ENCODE measurements at places on chromosomes 6 and 20.

- no peak for DNase-seq
Measured at GRCh38 chr20:10731190-10731965, 57.6 kb upstream of the JAG1 start.

DNA sequence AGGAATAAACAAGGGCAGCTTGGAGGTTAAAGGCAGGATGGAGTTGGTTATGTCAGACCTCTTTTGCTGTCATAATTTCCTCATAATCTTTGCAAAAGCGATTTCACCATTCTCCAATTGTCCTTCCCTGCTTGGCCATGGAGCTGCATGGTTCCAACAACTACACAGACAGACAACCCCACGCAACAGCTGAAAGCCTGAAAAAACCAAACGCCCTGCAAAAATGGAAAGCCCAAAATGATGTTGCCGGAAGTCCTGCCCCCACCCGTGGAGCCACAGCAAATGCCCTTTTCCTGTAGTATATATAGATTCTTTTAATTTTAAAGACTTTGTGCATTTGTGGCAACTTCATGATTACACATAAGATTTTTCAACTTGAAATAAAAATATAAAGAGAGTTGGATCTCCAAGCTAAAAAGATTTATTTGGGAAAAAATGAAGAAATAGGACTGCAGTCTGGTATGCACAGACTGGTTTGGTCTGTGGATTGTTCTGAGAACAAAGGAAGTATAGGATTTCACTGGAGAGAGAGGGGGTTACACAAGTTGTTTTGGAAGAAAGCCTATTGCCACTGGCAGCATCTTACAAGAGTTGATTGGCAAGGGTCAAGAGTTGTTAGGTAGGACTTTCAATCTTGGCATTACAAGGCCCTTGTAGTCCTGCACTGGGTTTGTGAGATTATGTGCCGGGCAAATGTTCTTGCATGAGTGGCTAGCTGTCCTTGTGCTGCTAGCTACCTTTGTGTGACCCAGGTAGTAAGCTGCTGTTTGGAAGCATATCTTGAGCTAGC, 190.0 kb downstream of the C6orf118 start:
- DNase-seq: no peak

- no peak for DNase-seq
Measured at GRCh38 chr6:35492258-35492973, 4.5 kb downstream of the TEAD3 start.

DNA sequence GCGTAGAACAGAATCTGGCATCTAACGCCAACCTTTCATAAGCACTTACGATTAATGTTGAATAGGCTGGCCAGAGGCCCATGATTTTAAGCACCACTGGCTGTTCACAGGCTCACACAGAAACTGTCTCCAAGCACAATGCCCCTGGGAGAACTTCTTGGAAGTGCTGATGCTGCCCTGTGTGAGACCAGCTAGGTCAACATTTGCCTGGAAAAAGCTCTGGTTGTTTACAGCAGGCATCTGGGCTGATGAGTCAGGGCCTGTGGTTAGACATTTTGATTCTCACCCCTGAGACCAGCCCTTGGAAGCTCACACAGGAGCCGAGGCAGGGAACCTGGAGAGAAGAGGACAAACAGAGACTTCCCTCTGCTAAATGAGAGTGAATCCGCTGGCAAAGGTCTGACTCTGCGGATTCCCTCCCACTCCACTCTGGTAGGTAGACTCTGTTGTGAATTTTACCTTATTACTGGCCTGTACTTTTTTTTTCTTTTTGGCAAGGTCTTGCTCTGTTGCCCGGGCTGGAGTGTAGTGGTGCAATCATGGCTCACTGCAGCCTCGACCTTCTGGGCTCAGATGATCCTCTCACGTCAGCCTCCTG, 6.8 kb upstream of the SULF2 start:
- DNase-seq: peak; percentile 93

- DNase-seq: no peak
Measured at GRCh38 chr6:115159733-115160132, 816.9 kb upstream of the HS3ST5 start.

DNA sequence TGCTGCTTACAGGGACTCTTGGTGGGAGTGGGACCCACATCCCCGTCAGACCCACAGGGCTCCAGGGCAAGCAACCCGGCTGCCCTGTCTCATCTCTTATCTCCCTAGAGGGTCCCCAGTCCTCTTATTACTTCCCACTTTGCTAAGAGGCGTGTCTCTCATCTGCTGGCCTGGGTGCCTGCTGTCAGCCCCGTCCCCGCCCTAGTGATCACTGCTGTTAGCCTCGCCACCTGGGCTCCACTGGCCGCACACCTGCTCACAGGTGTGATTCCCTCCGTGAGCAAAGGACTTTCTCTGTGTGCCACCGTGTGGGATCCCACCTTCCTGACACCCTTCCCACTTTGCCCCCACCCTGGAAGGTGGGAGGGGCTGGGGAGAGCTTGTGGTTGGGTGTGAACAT, 57.6 kb downstream of the TCP11 start:
- DNase-seq: no peak

- no peak for DNase-seq
Measured at GRCh38 chr20:46670585-46671584, 18.4 kb downstream of the TP53RK start.

GRCh38 chr6:3247255-3248146, 11.2 kb upstream of the PSMG4 start:
- no peak for DNase-seq

DNA sequence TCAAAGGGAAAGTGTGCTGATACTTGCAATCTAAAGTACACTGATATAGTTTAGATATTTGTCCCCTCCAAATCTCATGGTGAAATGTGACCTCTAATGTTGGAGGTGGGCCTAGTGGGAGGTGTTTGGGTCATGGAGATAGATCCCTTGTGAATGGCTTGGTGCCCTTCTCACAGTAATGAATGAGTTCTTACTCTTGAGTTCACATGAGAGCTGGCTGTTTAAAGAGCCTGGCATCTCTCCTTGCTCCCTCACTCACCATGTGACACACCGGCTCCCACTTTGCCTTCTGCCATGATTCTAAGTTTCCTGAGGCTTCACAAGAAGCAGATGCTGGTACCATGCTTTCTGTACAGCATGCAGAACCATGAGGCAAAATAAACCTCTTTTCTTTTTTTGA, 78.1 kb downstream of the REPS1 start:
- DNase-seq: no peak

GRCh38 chr20:45843506-45843905, 9.9 kb downstream of the SNX21 start:
- no peak for DNase-seq

DNA sequence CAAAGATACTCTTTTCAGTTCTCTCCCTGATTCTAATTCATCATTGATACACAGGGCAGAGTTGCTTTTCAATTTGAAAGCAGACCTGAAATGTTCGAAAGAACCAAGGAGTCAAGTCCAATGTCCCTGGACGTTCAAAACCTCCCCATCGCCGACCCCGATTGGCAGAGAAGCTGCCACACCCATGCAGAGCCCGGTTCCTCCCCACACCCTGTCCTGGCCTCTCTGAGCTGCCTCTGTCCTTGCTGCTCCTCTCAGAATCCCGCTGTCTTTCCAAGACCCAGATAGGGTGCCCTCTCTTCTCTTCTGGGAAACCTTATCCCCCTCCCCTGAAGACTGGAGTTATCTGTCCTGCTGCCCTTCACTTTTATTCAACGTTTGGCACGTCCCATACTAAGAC, 52.3 kb upstream of the CITED2 start:
- no peak for DNase-seq

GRCh38 chr20:43541214-43541613, 17.6 kb upstream of the SGK2 start:
- no peak for DNase-seq

GRCh38 chr6:29759457-29759856, 36.2 kb downstream of the HLA-F start:
- no peak for DNase-seq

- DNase-seq: no peak
Measured at GRCh38 chr6:65052626-65053025, 654.4 kb downstream of the EYS start.

- DNase-seq: no peak
Measured at GRCh38 chr20:56257604-56258003, 9.1 kb downstream of the MC3R start.

GRCh38 chr20:48904566-48905296, 16.8 kb upstream of the ARFGEF2 start:
- no peak for DNase-seq

DNA sequence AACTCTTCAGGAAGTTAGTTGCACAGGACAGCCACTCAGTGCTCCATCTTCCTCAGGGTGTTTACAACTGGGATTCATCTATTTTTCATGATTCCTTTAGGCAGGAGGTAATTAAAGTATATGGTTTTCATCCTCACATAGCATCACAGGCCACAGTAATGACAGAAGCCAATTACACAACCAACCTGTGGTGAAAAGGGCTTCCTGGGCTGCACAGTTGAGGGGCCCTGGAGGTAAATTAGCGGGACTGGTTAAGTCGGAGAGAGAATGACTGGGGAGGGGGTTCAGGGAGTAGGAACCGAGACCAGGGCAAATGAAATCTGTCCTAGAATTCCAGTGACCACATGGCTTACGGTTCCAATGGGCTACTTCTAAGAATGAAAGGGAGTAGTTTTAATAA, 37.0 kb downstream of the BAK1 start:
- no peak for DNase-seq

GRCh38 chr6:21845018-21845417, 251.5 kb downstream of the SOX4 start:
- no peak for DNase-seq

DNA sequence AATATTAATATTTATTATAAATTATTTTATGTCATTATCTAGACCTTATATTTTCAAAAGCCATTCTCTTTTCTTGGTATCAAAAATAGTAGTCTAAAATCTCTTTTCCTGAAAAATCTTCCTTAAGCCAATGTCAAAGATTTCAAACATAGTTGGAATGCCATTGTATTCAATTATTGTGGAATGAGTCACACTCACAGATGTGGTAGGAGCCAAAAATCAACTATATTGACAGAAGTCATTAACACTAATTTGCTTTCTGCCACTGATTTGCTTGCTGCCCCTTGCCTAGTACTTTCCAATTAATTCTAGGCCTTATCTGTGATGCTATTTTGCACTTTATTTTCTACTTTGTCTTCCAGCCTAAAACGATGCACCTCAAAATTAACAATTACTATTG, 1326.3 kb upstream of the GJE1 start:
- no peak for DNase-seq

GRCh38 chr6:91358986-91359385, 772.1 kb upstream of the MAP3K7 start:
- DNase-seq: peak; percentile 3

- DNase-seq: peak; percentile 87
Measured at GRCh38 chr6:159693894-159694545, 979 bp upstream of the SOD2 start.

GRCh38 chr20:10667560-10668167, 6.1 kb downstream of the JAG1 start:
- no peak for DNase-seq

DNA sequence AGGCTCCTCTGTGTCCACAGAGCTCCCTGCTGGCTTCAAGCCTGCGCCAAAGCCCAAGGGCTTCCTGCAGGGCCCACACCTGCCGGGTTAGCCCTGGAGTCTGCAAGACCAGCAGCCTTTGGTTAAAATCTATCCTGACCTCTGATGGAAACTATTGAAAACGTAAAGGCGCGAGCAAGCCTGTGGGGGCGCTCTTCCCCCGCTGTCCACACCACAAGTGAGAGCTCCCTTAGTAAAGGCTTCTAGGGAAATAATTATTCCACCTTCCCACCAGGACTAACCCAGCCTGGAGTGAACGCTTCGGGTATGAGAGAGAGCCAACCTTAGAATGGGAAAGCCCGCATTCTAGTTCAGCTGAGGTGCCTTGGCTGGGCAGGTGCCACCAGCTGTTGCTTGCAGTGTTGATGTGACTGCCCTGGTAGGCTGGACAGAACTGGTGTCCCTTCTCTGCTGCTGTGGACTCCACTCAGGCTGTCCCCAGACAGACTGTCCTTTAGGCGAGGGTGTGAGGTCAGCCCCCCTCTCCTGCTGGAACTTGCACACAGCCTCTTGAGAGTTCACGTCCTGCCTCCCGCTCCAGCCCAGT, 68.7 kb downstream of the SYTL3 start:
- no peak for DNase-seq

- DNase-seq: no peak
Measured at GRCh38 chr6:158414851-158415262, 102.6 kb downstream of the TULP4 start.

DNA sequence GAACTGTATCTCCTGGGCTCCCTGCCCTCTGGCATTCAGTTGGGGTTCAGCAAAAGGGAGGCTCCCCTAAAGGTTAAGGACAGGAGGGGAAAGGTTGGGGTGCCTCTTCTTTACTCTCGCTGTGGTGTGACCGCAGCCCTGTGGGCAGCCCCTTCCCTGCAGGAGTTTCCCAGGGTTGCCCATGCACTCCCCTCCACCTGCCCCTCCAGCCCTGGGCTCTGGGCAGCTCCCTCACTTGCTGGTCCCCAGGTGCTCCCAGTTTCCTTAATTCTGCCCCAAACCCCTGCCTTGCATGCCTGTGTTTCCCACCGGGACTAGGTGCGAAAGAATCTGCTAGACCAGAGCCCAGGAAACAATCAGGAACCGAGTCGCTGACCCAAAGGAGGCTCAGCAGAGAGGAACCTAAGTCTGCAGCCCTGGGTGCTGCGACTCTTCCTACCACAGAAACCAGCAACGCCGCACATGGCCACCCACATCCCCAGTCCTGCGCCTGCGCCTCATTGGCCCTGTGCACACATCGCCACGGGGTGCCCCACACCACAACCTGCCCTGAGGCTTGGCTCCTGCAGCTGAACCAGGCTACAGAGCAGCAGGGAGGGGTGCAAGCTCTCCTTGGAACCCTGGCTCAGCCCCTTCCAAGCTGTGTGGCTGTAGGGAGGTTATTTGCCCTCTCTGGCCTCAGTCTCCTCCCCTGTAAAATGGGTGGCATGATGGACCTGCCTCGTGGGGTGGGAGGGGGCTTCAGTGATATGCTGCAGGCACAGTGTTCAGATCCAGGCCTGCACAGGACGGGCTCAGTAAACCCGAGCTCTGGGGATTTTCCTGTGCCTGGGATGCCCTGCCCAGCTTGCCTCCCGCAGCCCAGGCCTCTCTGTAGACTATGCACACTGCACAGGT, 487.6 kb downstream of the PREX1 start:
- no peak for DNase-seq

DNA sequence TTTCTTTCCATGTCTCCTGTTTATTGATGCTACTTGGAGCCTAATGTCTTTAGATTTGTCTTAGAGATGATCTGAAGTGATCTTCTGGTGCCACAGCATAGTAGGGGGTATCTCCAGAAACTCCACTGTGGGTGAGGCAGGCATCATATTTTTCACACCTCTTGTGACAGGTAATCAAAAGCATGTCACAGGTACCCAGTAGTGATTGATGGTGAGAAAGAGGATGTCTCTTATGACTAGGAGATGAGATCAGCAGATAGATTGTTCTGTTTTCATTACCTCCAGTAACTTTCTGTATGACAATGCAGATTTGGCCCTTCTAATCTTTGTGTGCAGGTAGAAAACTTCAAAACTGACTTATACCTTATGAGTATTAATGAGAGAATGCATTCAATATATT, 13.5 kb downstream of the NCOA7 start:
- DNase-seq: no peak

DNA sequence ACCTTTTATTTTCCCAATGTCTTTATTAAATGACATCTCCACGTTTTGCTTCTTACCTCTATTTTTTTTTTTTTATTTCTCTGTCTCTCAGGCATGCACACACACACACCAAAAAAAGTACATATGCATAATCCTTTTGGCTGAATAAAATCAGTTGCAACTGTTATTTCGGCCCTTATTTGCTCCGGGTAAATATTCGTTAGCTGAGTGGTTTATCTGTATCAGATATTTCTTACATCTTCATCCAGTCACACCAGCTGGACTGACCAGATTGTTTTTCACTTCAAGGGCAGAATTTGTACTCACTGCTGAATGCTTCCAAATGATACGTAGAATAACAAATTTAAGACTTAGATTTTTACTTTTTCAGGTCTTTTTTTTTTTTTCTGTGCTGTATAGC, 45.5 kb downstream of the PTPN1 start:
- DNase-seq: no peak
